ENCODE measurements at places on chromosomes 12 and 14.
A peak's percentile ranks its signal among the peaks of the same experiment; 100 is the strongest.

DNA sequence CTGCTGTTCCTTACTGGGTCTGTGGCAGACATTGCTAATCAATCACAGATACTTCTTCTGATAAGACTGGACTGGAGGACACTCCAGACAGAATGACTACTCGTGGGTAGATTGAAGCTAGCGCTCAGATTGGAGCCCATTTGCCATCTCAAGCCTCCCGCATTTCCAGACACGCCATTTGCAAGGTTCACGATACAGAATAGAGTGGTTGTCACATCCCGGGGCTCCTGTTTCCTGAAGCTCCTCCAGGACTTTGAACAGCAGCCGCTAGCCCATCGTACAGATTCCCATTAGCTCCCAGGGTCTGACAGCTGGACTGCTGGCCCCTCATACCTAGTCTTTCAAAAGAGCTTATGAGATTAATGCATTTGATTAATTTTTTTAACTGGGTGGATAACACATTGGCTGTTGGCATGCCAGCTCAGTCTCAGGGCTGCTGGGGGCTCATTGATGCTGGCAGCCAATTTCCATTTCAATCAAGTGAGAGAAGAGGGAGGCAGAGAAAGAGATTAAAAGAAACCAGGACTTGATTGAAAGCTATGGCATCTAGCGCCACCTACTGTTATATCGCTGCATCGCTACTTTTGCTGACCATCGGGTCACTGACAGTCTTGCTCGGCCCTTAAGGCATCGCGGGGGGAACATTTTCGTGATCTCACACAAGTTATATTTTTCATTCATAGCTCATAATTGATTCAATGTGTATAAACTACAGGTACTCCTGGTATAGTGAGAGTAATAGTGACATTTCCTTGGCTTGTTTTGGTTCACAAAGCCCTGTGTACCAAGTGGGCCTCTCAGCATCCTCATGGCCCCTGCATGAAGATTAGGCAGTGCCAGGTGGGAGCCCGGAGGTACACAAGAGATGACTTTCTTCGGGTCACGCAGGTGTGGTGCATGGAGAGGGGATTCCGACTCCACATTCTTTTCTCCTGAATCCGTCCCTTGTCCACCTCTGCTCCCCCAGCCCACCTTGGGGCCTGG lies 78.6 kb downstream of the CCDC60 start:
- peak; percentile 5 for DNase-seq

- DNase-seq = no peak
These were observed 177.2 kb upstream of the NTF3 start for GRCh38 chr12:5254703-5255102.

DNA sequence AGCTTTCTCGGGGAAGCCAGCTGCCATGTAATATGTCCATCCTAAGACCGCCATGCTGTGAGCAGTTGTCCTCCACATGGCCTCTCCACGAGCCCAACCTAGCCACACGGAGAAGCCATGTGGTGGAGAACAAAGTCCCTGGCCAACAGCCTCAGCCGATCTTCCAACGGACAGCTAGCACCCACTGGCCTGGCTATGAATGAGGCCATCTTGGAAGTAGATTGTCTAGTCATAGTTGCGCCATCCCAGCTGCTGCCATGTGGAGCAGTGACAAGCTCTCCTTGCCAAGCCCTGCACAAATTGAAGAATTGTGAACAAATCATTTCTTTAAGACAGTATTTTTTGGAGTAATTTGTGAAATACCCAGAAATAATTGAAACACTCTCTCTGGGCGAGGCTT lies 49.3 kb upstream of the USP44 start:
- no peak for DNase-seq

DNA sequence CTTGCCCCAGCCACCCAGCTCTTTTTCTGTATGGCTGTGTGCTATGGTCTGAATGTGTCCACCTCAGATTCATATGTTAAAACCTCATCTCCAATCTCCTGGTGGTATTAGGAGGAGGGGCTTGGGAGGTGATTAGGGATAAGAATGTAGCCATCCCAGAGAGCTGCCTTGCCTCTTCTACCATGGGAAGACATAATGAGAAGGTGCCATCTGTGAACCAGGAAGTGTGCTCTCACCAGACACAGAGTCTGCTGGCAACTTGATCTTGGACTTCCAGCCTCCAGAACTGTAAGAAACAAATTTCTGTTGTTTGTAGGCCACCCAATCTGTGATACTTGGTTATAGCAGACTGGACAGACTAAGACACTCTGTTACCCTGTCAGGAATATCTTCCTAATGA lies 22.8 kb upstream of the JPH4 start:
- no peak for DNase-seq

DNA sequence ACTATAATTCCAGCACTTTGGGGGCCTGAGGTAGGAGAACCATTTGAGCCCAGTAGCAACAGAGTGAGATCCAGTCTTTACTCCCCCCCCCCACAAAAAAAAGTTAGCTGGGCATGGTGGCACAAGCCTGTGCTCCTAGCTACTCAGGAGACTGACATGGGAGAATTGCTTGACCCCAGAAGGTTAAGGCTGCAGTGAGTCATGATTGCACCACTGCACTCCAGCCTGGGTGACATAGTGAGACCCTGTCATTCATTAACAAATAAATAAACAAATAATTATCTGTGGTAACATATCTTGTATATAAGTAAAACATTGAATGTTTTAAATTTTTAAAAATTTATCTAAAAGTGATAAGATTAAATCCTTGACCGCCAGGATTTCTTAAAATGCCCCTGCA lies 4.8 kb downstream of the ENTPD5 start:
- DNase-seq = no peak

- no peak for DNase-seq
These were observed 70.0 kb upstream of the DICER1 start for GRCh38 chr14:95227279-95227860.

GRCh38 chr12:52024845-52025230 lies 18.1 kb downstream of the TAMALIN start:
- no peak for DNase-seq

GRCh38 chr14:72434856-72435255 lies 459.0 kb downstream of the DPF3 start:
- DNase-seq = no peak

GRCh38 chr12:90628213-90628612 lies 326.8 kb downstream of the CCER1 start:
- DNase-seq = no peak

- DNase-seq = no peak
These were observed 140.0 kb downstream of the DPF3 start for GRCh38 chr14:72753879-72754400.

- DNase-seq = no peak
These were observed 1589.7 kb upstream of the FLRT2 start for GRCh38 chr14:83940253-83940652.

GRCh38 chr14:79137836-79138235 lies 967.7 kb downstream of the NRXN3 start:
- no peak for DNase-seq

- no peak for DNase-seq
These were observed 3.0 kb upstream of the LGALS3 start for GRCh38 chr14:55126034-55126433.

- no peak for DNase-seq
These were observed 27.9 kb downstream of the TMEM30B start for GRCh38 chr14:61253064-61253738.

GRCh38 chr12:131124487-131125280 lies 171.0 kb downstream of the ADGRD1 start:
- DNase-seq = no peak

GRCh38 chr12:39173726-39174125 lies 268.3 kb upstream of the CPNE8 start:
- no peak for DNase-seq

DNA sequence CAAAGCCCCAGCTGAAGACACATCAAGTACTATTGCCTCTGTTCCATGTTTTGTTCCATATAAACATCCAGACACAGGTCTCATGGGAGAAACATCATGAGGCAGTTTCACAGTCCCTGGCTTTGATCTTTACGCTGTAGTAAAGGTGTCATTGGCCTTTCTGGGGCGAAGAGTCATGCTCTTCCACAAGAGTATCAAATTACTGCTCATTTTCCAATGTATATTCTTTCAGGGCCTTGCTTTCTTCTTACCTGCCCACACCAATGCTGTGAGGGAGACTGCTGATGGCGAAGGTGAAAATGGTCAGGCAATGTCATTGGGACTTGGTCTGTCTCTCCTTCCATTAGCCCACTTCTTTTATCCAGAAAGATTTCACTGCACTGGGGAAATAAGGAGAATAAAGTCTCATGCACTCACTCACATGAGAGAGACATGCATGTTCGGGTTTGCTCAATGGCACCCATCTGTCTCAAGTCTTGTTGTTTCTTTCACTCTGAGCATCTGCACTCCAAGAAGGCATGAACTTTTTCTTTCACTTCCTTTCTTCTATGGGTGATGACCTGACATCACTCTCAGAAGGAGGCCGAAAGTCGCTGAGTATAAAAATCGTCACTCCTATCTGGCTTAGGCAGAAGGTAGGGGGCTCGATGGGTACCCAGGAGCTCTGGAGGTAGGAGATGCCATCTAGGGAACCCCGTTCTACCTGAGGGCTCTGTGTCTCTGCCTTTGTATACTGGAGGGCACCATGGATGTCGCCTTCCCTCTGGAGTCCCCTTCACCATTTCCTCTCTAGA lies 1.3 kb upstream of the JDP2 start:
- DNase-seq = no peak

- DNase-seq = no peak
These were observed 275.2 kb upstream of the CRY1 start for GRCh38 chr12:107368586-107368985.

- no peak for DNase-seq
These were observed 63.8 kb upstream of the RERGL start for GRCh38 chr12:18153826-18154225.

- DNase-seq = no peak
These were observed 78.7 kb downstream of the NEDD1 start for GRCh38 chr12:96985515-96986362.

GRCh38 chr14:70822530-70823185 lies 13.3 kb upstream of the MAP3K9 start:
- DNase-seq = no peak

- no peak for DNase-seq
These were observed 172.2 kb upstream of the ATP2B1 start for GRCh38 chr12:89880690-89881350.

- DNase-seq = no peak
These were observed 22.1 kb downstream of the SLC6A13 start for GRCh38 chr12:240566-240965.

GRCh38 chr12:15306605-15307004 lies 15.7 kb upstream of the PTPRO start:
- DNase-seq = no peak

GRCh38 chr12:30990776-30991175 lies 64.2 kb downstream of the TSPAN11 start:
- no peak for DNase-seq

DNA sequence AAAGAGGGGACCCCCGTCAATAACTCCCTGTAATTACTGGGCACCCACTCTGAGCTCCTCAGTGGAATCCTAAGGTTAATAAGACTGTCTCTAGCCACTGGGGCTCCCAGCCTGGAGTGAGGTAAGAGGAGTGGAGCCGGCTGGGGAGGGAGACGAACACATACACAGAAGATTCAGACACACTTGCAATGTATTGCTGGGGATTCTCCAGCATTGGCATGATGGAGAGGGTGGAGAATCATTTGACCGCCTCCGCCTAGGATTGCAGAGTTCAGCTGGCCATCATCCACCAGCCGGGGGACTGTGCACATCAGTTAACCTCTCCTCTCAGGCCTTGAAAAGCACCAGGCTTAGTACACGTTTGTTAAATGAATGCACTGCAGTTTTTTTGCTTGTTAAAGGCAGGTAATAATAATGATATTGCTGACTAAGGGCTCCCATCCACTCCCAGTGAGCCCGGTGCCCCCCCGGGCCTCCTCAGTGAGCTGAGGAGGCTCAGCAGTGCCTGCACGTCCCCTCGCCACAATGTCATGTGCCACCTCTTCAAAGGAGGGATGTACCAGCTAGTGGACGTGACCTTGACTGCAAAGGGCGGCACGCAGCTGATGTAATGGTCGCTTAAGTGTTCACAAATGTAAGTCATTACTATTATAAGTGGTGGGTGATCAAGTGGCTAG lies 20.3 kb upstream of the FAIM2 start:
- no peak for DNase-seq

DNA sequence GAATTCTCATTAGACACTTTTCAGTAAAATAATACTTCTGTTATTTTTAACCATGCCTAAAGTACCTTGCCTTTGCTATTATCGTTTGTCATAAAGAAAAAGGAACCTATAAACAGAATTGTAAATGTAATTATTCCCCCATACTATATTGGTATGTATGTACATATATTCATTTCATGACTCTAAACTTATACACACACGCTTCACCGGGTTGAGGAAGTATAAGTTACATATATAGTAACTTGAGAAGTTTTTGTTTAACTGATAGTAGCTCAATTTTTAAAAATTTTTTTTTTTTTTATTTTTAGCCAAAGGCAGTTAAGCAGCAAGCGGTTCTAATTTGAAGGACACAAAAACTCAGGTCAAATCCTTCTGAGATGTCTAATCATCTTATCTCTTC lies 107.6 kb downstream of the PLEKHG7 start:
- DNase-seq = no peak

DNA sequence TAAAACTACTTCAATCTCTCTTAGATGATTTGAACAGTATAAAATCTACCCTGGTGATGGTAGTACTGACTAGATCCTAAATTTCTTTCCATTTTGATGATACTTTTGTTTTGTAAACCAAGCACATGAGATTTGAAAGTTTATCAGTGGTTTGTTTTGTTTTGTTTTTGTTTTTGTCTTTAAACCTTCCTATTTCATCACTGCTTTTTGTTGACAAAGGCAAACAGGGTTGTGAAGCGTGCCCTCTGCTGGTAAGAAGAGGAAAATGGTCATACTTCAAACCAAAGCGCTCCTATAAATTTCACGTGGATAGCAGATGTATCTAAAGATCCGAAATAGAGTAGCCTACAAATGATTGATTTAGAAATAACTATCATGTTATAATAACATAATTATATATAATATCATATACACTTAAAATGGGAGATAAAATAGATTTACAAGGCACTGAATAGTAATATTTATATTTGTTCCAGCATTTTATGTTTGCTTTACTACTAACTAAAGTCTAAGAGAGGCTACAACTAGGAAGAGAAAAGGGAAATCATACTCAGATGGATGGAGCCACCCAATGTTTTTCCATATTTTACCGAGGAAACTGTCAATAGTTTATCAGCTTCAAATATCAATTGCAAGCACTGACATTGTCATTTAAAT lies 254.0 kb upstream of the USP15 start:
- DNase-seq = peak; percentile 4

- no peak for DNase-seq
These were observed 155.9 kb downstream of the KCNH5 start for GRCh38 chr14:62889364-62889763.

- no peak for DNase-seq
These were observed 24.3 kb downstream of the BCL2L14 start for GRCh38 chr12:12095021-12095420.

GRCh38 chr12:118853634-118854033 lies 127.7 kb upstream of the SRRM4 start:
- DNase-seq = no peak

Data from fibroblast of skin of left biceps (primary cell).